CD8-positive, alpha-beta memory T cell (primary cell): ENCODE measurements at places on chromosomes 7 and 10. TPM values are rescaled to one million over a fixed set of nuclear protein-coding genes. Genes with fewer than 3 reads are reported as not detected.

IGF2BP3 gene
- 0.04 TPM for total RNA-seq

THSD7A gene
- total RNA-seq: not detected

GJD4 gene
- total RNA-seq: not detected

FKBP6 gene
- total RNA-seq: not detected

NUDT5 gene
- 119 TPM for total RNA-seq

SEC31B gene
- total RNA-seq: 15.8 TPM

IFIT2 gene
- total RNA-seq: 1.3 TPM

ATP5MK gene
- 454 TPM for total RNA-seq

ELFN1 gene
- 0.22 TPM for total RNA-seq

KLHDC10 gene
- total RNA-seq: 18.7 TPM

ZNF22 gene
- 36.1 TPM for total RNA-seq

GPNMB gene
- total RNA-seq: 7.2 TPM

ITGA8 gene
- total RNA-seq: not detected

FOXI2 gene
- not detected for total RNA-seq

C10orf143 gene
- 6.7 TPM for total RNA-seq

FGL2 gene
- total RNA-seq: 2.2 TPM

CAMK2B gene
- total RNA-seq: 0.90 TPM

TMEM213 gene
- not detected for total RNA-seq

DOCK1 gene
- 0.18 TPM for total RNA-seq

CAV2 gene
- not detected for total RNA-seq

DUSP5 gene
- total RNA-seq: 69.8 TPM

SLC26A3 gene
- not detected for total RNA-seq

OR2A5 gene
- total RNA-seq: not detected

CPXM2 gene
- not detected for total RNA-seq

DPYSL4 gene
- total RNA-seq: 3.3 TPM

UCMA gene
- total RNA-seq: not detected

CTAGE6 gene
- total RNA-seq: 0.60 TPM

SPDYE1 gene
- total RNA-seq: not detected

VTI1A gene
- total RNA-seq: 38.2 TPM

GOT1 gene
- total RNA-seq: 32.9 TPM

BAIAP2L1 gene
- total RNA-seq: 0.58 TPM

CALHM2 gene
- total RNA-seq: 20.4 TPM
